A549 (cell line): ENCODE measurements at places on chromosomes 7 and 10. TPM values are rescaled to one million over a fixed set of nuclear protein-coding genes. Genes with fewer than 3 reads are reported as not detected.

GRCh38 chr10:77628906-77629730, 8.5 kb downstream of the KCNMA1 start:
- peak; percentile 65 for DNase-seq

GRCh38 chr7:129677796-129678195, 66.3 kb downstream of the NRF1 start:
- no peak for DNase-seq

Gene CHCHD2
- polyA plus RNA-seq, result 606 to 623 TPM (median 615 TPM) in 3 replicates

DNA sequence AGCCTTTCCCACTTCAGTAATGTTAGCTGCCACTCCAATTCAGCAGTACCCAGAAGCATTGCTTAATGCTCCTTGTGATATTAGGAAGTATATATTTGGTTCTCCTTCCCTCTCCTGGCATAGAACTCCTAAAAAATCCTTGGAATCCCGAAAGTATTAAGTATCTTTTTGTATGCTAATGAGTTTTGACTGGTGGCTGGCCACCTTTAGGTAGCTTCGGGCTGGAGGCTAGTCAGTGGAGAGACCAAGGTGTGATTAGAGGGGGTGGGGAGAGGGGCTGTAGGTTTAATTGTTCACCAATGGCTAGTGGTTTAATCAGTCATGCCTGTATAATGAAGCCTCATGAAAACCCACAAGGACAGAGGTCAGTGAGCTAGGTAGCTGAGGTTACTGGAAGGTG, 12.2 kb downstream of the COMTD1 start:
- DNase-seq, result no peak

DNA sequence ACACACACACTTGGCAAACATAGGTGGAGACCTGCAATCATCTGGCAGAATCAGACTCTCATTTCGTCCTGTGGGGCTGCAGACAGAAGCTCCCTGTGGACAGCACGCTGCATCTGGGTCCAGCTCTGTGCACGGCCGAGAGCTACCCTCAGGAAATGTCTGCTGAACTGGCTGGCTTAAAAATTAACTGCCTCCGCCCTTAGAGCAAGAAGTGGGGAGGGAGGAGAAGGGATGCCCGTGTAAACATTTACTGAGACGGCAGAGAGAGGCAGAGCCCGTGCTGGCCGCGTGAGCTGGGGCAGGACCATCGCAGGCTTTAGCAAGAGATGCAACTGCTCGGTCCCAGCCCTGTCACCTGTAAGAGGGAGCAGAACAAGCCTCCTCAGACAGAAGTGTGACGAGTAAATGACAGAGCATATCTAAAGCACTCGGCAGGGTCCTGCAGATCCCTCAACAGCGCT, 81.8 kb downstream of the TNS3 start:
- DNase-seq, result peak; percentile 36

Gene NODAL
- not detected in 3 replicates for polyA plus RNA-seq

DNA sequence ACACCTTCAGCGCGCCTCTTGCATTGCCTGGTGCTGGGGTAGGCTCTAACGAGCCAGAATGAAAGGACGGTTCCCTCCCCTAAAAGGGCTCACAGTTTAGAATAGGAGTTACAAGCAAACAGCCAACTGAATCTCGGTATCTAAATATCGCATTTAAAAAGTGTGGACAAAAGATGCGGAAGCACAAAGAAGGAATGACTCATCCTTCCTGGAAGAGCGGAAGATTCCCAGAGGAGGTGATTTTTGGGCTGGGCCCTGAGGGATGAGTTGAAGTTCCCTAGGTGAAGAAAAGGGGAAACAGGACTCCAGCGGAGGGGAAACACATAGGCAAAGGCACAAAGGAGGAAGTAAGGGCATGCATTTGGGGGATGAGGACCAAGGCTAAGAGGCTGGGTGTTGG, 29.9 kb downstream of the SRRM3 start:
- DNase-seq, result no peak
